ENCODE measurements at places on chromosomes 1 and 21.

- DNase-seq, result no peak
Measured at GRCh38 chr1:9100471-9101043, 28.3 kb downstream of the GPR157 start.

DNA sequence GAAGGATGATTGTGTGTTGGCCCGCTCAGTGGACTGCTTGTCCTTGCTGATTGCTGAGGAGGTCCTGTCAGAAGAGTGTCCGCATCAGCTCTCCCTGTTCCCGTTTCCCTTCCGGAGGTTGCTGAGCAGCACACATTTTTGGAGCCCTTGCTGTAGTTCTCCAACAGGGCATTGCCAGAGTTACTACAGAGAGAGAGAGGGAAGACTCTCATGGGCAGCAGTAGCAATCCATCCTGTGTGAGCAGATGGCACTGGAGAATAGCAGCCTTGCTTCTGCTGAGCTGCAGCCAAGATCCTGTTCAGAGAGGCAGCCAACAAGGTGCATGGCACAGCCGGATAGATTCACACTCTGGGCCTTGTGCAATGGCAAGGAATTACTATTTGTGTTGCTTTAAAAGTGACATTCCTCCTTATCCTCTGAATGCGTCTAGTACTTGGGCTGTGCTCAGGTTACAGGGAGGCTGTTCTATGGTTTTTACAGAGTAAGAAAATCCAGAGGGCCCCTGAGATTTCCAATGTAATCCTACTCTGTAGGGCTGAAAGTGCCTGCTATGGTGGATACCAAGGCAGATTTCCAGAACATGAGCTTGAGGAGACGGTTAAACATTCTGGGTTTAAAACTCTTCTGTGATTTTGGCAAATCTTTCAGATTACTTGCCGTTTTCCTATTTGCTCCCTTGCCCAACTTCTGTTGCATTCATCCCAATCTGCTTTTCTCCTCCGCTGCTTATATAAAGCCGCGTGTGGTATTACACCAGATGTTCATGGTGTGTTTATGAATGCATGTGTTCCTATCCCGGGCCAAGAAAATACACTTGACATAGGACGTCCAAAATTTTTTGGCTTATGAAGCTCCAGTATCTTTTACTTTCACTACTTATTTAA lies 27.4 kb downstream of the AK4 start:
- DNase-seq, result peak; percentile 99

DNA sequence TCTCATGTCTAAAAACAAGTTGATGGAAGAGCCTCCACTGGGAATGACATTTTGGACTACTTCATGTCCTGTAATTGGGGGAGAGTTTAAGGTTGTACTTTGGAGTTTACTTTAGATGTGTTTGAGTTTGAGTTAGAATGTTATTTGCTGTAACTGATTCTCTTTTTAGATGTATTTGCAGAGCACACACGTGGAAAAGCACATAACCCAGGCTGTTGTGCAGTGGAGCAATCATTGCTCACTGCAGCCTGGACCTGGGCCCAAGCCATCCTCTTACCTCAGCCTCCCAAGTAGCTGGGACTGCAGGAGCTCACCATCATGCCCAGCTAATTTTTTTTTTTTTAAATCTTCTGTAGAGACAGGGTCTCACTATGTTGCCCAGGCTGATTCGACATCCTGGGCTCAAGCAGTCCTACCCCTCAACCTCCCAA lies 36.7 kb upstream of the SH3D21 start:
- DNase-seq, result no peak

DNA sequence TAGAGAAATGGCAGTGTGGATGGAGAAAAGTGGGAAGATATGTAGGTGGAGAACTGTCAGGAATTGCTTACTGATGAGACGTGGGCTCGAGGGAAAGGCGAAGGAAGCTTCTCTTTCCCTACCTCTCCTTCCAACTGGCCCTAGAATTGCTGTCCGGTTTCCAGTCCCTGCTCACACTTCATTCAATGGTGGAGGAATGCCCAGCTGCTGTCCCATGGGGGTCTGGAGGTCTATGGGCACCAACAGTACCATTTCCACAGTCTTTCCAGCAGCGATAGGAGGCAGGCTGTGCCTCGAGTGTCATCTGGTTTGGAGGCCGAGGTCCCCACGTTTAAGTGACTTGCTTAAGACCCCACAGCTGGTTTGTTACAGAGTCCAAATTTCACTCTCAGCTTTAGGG lies 31.5 kb upstream of the CD1D start:
- no peak for DNase-seq

DNA sequence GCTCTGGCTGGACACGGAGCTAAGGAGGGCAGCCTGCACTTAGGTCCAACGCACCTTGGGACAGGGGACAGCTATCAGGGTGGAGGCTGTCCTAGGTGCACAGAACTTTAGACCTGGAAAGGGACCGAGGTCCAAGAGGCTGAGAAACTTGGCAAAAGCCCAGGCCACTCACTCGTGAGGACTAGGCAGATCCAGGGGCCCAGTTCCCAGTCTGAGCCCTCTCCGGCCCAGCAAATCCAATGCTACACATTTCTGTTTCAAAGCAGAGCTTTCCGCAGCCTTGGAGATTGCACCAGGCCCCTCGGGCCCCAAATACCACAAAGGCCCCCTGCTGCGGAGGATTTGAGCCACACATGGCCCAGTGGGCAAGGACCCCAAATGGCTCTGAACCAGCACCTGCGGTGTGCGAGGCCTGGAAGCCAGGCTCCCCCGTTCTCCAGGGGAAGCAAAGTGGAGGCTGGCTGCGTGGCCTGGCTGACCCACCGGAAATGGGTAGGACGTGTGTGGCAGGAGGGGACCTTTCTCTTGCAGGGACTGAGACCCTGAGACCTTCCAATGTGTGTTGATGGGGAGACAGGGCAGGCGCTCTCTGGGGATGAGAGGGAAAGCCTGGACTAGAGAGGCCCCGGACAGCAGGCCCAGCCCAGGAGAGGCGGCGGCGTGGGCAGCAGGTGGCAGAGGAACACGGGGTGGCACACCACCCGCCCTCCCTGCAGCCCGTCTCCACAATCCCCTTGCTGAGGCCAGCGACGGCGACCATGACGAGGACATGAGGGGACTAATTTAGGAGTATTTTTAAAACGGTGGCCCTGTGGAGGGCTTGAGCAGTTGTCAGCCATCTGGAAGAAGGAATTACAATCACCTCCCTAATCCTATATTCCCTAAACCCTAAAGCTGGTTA lies 118.7 kb downstream of the CASZ1 start:
- DNase-seq, result peak; percentile 18

DNA sequence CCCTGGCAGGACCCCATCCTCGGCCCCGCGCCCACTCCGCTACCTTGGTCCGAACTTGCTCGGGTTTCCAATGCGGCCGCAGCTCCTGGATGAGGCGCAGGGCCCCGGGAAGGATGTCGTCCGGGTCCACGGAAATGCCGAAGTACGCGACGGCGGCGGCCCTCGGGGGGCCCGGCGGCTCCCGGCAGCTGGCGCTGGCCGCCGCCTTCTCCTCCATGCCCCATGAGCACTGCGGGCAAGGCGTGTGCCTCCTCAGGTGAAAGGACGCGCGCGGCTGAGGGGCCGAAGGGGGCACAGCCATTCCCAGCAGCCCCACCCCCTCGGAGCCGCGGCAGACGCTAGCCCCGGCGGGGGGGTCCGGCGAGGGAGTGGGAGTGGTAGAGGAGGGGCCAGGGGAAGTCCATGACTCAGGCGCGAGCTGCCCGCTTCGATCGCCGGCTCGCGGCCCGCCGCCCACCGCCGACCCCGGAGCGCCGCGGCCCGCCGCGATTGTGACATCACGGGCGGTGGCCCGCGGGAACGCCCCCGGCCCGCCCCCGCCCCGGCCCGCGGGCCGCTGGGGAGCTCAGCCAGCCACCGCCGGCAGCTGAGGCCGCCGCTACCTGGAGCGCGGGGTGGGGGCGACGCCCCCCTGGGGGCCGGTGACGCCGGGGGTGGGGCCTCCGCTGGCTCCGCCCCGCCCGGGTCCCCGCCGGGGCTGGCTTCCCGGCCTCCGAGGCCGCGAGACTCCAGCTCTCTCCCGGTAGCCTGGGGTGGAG lies at the start of gene ETNK2:
Gene ETNK2 (minus strand): TSS at position 493 of the 758 bp plus-strand sequence. CDS start 192 bp downstream, at position 301.
- DNase-seq, result no peak

GRCh38 chr21:46017695-46018094 lies 36.1 kb downstream of the COL6A1 start:
- no peak for DNase-seq

DNA sequence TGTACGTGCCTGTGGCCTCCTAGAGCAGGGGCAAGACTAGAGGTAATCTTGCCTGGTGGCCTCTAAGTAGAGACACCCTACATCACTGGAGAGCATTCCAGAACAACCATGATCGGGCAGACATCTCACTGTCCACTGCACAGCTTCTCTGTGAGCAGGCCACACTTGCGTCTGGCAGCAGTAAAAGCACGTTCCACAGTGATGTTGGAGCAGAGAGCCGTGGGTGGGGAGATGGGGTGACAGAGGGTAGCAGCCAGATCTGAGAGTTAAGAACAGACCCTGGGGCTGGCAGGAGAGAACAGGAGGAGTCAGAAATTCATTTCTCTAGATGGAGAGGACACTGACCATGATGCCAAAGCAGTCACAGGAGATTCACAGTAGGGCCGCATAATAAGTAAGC lies 293.0 kb downstream of the HHAT start:
- DNase-seq, result no peak

GRCh38 chr1:233614743-233615521 lies 1.0 kb downstream of the KCNK1 start:
- peak; percentile 69 for DNase-seq
